ENCODE measurements at places on chromosomes 12 and 14. TPM values are rescaled to one million over a fixed set of nuclear protein-coding genes. Genes with fewer than 3 reads are reported as not detected.
A peak's percentile ranks its signal among the peaks of the same experiment; 100 is the strongest.

Gene GALNT8
- under 0.01 TPM for total RNA-seq

Gene NAA30
- total RNA-seq, result 16.1 TPM

DNA sequence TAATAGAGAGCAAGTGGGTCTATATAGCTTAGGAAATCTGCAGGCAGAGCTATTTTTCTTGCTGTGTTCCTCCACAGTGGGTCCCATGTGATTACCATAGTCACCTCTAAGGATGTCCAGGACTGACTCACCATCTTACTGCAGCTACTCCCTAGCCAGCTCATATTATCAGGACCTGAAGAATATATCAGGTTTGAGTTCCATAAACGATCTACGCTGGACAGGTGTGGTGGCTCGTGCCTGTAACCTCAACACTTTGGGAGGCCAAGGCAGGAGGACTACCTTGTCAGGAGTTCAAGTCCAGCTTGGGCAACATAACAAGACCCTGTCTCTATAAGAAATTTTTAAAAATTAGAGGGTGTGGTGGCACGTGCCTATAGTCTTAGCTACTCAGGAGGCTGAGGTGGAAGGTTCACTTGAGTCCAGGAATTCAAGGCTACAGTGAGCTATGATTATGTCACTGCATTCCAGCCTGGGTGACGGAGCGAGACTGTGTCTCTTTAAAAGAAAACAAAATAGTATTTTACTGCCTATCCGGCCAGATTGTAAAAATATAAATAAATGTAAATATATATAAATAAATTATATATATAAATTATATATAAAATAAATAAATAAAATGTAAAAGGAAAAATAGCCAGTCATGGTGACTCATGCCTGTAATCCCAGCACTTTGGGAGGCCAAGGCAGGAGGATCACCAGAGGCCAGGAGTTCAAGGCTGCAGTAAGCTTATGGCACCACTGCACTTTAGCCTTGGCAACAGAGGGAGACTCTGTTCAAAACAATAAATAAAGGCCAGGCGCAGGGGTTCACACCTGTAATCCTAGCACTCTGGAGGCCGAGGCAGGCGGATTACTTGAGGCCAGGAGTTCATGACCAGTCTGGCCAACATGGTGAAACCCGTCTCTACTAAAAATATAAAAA lies 6.9 kb upstream of the SPRYD4 start:
- no peak for DNase-seq

Gene PARP11
- total RNA-seq, result 6.5 TPM

- DNase-seq, result no peak
Measured at GRCh38 chr14:94599656-94600004, 12.6 kb upstream of the SERPINA3 start.

GRCh38 chr12:41743835-41744234 lies 400.8 kb downstream of the GXYLT1 start:
- DNase-seq, result no peak

- no peak for DNase-seq
Measured at GRCh38 chr12:100545092-100545491, 28.4 kb upstream of the GAS2L3 start.

DNA sequence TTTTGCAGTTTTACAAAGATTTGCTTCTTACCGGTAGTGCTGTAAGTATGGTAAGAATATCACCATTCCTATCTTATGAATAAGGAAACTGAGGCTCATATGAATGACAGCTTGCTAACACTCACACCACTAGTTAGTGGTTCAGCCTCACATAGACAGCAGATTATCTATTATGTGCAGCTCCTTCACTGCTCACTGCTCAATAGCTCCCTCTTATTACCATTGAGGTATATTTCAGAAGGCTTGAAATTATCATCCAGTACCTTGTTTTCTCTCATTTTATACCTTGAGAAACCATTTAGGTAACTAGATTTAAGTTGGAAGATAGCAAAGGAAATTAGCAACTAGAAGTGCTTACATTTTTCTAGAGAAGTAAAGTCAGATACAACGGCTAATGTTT lies 15.5 kb downstream of the RIC8B start:
- no peak for DNase-seq

- no peak for DNase-seq
Measured at GRCh38 chr12:118680356-118680963, 300.9 kb upstream of the SRRM4 start.

- peak; percentile 41 for DNase-seq
Measured at GRCh38 chr12:46406352-46407027, 33.9 kb upstream of the SLC38A2 start.

Gene SYCP3
- under 0.01 TPM for total RNA-seq

- DNase-seq, result no peak
Measured at GRCh38 chr12:52630008-52630500, 11.7 kb upstream of the KRT73 start.

DNA sequence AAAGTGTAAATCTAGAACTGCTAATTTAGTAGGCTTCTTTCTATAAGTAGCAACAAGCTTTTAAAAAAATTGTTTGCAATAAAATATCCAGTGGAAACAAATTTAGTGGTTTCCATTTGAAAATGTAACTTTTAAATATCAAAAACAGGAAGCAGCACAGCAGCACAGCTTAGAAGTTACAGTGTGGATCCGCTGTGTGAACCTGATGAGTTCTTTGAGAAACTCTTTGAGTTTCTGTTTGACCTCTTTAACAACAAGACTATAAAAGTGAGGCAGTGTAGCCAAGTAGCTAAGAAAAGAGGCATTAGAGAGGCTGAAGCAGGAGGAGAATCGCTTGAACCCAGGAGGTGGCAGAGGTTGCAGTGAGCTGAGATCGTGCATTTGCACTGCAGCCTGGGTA lies 178.3 kb downstream of the NAV3 start:
- no peak for DNase-seq

- peak; percentile 40 for DNase-seq
Measured at GRCh38 chr14:71414631-71415403, 507.6 kb downstream of the PCNX1 start.

Gene EFS
- 7.8 TPM for total RNA-seq

Gene NTS
- total RNA-seq, result under 0.01 TPM

Gene GNPNAT1
- total RNA-seq, result 23.8 TPM

DNA sequence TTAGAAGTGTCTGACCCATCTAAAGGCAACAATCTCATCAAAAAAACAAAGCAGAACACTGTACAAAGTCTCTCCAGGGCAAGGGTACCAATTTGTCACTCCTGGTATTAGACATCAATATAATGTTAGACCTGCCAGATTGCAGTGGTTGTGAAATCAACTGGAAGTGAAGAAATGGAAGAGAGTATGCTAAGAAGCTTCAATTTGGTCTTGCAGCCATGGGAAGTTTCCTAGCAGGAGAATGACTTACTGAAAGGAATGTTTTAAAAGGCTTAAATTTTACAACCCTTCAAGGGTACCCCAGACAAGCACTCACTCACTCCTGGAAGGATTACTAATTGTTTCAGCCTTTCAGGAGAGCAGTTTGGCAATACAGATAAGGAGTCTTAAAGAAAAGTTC lies 18.9 kb downstream of the LLPH start:
- DNase-seq, result peak; percentile 70

DNA sequence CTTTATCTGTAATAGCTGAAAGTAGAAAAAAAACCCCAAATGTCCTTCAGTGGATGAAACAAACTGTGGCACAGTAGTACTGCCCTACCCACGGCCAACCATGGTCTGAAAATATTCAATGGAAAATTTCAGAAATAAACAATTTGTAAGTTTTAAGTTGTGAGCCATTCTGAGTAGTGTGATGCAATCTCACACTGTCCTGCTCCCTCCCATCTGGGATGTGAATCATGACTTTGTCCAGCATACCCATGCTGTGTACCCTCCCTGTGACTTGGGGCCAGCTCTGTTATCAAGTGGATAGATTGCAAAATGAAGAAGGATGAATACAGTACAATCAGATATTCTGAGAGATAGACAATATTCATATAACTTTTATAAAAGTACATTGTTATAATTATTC lies 106.2 kb downstream of the SMOC1 start:
- peak; percentile 13 for DNase-seq

DNA sequence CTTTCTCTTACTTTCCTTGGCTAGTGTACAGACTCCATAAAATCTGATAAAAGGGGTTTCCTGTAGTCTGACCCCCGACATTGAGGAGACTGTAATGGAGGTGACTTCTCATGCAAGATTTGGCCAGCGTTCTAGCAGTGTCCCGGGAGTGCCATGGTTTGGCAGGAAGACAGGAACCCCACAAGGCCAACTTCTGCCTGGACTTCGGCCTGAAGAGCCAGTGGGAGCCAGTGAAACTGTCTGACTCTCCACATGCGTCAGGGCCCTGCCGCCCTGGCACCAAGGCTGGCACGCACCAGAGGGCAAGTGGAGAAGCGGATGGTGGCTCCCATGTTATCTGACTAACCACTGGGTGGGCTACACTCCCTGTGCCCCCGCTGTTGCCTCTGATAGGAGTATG lies 70.5 kb downstream of the TMEM260 start:
- DNase-seq, result no peak

- no peak for DNase-seq
Measured at GRCh38 chr14:64812412-64812811, 67.3 kb downstream of the SPTB start.

DNA sequence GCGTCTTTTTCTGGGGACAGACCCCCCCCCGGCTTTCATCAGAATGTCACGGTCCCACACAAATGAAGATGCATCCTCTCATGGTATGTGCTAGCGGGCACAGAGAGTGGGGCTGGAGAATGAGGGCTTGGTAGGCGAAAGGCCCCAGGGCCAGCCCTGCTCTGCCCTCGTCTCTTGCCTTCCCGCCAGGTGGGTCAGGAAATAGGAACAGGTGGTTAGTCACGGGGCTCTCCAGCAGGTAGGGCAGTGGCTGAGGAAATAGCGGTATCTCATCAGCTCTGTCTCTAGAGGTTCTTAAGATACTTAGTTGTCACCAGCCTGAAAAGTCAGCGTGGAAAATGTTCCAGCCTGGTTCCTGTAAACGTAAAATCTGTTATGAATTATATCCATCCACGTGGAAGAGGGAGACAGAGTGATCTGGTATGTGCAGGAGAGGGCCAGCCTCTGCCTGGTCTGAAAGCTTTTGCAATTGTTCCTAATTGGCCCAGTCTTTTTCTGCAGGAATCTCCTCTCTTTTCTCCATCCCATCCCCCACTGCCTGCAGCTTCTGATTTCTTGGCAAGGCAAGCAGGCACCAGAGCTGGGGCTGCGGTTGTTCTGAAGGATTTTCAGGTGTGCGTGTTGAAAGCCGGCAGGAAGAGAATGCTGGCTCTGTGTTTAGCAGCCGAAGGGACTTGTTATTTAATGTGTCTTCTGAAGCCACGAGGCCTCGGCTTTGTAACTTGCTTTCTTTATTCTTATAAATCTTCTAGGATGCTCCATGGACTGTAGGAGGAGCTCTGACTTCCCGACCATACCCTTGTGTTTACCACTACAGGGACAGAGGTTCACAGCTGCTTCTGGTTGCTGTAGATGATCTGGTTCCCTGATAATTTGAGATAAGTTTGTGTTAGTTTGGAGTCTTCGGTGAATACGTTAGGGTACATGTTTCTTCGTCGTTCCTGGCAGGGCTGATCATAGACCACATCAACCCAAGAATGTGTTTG lies 131.1 kb downstream of the CACNA1C start:
- DNase-seq, result peak; percentile 75

Gene SPX
- under 0.01 TPM for total RNA-seq

DNA sequence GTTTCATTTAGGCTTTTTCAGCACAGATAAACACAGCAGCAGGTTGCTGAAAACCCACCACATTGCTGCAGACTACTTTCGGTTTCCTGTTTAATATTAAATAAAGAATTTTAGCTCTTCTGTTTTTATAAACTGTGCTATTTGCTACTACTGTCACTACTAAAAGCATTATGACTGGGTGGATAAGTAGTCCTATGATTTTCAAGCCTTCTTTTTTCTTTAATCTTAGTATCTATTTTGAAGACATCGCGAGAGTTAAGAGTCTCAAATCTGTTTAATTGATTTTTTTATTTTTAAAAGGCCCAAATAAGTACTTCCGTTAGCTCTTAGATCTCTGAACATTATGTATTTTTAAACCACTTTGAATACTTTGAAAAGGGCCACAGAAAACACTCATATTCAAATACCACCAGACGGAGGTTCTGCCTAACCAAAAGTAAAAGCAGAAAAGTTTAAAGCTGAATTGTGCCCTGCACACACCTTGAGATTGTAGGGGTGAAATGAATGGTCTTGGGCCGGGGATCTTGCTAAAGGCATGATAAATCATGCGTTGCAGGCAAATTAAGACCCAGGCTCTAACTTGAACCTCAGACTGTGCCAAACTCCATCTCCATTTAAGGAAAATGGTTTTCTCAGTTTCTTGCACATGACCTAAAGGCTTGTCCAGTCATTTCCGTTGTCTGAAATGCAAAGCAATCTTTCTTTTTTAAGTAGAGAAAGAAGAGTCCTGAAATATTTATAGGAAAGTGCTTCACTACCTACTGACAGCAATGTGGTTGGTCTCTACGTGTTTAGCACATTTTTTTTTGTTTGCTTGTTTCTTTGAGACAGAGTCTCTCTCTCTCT lies 13.6 kb upstream of the FOXN3 start:
- peak; percentile 45 for DNase-seq

Data from fibroblast of villous mesenchyme (primary cell).